Stimulated activated CD8-positive, alpha-beta memory T cell treated with anti-CD3 and anti-CD28 coated beads, Interleukin-2, amount 100 ng/mL, for 1 hour (primary cell): ENCODE measurements at places on chromosomes 3 and 15.

GRCh38 chr3:111812701-111813100 is 46.4 kb upstream of the PHLDB2 start:
- DNase-seq, result no peak

DNA sequence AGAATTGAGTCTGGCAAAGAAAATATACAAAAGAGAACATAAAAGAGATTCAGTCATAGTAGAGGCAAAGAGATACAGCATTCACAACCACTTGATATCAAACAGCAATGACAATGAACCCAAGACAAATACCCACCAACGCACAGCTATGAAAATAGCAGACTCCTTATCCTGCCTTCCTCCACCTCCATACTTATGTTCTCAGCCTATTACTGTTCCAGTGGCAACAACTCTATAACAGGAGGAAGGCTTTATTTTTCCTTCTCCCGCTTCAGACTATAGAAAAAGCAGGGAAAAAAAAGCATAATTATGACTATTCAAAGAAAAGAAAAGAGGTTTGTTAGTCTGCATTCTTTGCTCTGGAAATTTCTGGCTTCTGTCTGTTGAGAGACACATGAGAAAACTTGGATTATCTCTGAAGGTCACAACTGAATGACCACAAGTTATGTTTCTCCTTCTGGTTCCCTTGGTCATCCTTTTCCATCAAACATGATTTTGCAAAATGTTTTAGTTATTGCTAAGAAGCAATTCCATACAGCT is 81.2 kb upstream of the PLXND1 start:
- DNase-seq, result no peak

GRCh38 chr15:66171841-66172240 is 81.7 kb downstream of the MEGF11 start:
- no peak for DNase-seq

DNA sequence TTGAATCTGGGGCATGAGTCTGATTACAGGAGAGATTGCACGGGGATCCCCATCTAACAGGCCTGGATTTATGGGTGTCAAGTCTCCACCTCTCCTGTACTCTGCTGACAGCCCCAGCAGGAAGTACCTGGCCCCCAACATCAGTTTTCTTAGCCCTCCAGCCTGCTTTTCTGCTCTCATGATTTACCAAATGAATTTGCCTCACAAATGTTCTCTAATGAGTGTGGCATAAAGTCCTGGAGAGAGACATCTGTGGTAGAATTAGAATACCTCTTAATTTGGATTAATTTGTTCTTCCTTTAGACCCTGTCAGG is 60.1 kb downstream of the FNDC3B start:
- DNase-seq, result no peak

DNA sequence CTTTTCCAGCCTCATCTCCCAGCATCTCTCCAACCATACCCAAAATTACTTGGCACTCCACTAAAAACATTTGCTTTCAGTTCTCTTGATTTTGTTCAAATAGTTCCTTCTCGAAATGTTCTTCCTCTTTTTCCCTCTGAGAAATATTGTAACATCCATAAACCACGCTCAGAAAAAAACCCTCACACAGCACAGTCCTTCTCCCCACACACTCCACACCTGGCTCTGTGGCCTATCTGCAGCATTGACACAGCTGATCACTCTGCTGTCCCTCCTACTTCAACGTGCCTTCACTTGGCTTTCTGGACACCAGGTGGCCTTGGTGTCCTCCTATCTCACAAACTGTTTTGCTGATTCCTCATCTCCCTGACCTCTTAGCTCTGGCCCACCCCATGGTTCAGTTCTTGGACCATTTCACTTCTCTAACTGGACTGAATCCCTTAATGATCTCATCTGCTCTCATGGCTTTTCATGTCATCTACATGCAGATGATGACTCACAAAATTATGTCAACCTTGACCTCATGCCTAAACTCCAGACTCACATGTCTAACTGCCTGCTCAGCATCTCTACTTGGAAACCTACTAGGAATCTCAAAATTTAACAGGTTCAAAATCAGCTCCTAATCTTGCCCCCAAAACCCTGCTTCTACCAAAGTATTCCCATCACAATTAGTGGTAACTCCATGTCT is 93.3 kb downstream of the TRIM42 start:
- no peak for DNase-seq

DNA sequence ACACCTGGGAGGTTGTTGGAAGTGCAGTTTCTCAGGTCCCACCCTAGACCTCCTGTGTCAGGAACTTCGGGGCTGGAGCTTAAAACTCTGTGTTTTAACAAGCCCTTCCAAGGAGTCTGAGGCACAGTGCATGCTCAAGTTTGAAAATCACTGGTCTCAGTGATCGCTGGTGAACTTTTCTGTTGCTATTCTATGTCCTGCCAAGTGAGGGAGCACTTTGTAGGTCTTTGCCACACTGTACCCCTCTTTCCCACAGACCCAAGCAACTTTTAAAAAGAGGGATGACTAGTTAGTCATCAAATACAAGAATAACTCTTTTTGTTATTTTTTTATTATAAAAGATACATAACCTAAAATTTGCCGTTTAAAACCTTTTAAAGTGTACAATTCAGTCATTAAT is 133.7 kb downstream of the AGBL1 start:
- DNase-seq, result no peak

DNA sequence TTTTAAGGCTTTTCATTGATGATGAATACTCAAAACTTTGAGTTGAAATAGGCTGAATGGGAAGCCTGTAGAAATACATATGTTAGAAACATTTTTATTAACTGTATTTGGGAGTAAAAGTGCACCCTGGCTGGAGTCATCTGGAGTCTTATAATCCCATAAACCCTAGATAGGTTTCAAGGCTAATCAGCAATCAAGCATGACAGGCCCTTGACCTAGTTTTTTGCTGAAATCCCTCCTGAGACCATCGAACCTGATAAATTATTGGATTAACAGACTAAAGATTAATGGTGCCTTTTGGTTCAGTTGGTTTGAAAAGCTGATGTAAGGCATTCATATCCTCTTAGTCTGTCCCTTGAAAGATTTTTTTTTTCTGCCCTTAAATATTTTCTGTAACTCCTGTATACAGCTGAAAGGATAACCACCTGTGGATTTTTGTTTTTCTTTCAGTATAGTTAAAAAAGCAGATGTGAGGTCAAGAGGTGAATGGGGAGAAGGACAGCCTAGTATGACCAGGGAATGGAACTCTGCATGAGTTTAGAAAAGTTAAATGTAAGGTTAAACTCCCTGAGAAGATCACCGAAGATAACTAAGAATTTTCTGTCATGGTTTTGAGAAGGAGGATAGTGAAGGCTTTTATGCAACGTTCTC is 69.4 kb upstream of the STXBP5L start:
- no peak for DNase-seq
